ENCODE measurements at places on chromosomes 2 and 18.

- DNase-seq, result no peak
Measured at GRCh38 chr2:215727507-215728503, 285.5 kb downstream of the MREG start.

- no peak for DNase-seq
Measured at GRCh38 chr2:180411661-180412060, 404.6 kb upstream of the CWC22 start.

- no peak for DNase-seq
Measured at GRCh38 chr2:58834404-58834803, 593.3 kb upstream of the FANCL start.

- no peak for DNase-seq
Measured at GRCh38 chr2:162520959-162521358, 177.0 kb downstream of the GCA start.

- no peak for DNase-seq
Measured at GRCh38 chr2:151995161-151995557, 103.7 kb downstream of the CACNB4 start.

DNA sequence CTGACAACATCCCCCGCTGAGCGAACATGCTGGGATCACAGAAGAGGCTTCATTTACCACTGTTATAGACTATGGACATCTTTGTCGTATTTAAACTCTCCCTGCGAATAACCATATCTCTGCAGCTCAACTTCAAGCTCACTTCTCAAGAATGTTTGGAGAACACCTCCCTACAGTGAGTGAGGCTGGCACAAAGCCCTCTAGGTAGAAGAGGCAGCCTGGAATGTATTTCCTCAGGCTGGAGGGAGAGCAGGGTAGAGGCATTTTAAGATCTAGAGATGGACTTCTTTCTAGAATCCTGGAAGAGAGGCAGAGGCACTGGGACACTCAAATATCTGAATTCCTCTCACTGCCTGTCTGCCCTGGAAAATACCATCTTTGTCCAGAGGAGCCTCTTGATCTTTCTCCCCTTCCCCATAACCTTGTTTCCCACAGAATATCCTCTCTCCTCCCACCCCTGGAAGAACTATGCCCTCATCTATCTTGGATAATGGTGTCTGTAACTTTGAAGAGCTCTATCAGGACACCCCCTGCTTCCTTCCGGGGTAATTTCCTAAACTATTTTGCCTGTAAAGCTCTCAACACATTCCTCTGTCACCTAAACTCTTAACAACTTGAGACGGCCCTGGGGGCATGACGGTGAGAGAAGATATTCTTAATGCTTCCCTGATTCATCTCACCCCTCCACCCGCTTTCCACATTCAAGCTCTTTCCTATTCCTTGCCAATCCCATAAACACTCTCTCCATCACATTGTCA lies 2.4 kb upstream of the ANTXR1 start:
- no peak for DNase-seq

- DNase-seq, result no peak
Measured at GRCh38 chr2:42844901-42845821, 52.8 kb upstream of the HAAO start.

- DNase-seq, result no peak
Measured at GRCh38 chr2:20972110-20972509, 71.8 kb downstream of the APOB start.

- no peak for DNase-seq
Measured at GRCh38 chr2:54438271-54438670, 17.9 kb upstream of the SPTBN1 start.

DNA sequence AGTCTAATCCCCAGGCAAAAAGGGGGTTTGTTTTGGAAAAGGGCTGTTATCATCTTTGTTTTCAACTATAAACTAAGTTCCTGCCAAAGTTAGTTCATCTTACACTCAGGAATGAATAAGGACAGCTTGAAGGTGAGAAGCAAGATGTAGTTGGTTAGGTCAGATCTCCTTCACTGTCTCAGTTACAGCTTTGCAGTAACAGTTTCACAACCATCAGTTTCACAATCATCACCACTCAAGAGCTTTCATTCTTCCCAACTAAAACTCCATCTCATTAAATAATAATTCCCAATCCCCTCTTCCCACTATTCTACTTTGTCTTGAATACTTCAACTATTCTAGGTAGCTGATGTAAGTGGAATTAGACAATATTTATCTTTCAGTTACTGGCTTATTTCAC lies 200.9 kb downstream of the NYAP2 start:
- DNase-seq, result no peak

- no peak for DNase-seq
Measured at GRCh38 chr2:43269706-43270105, 43.3 kb upstream of the ZFP36L2 start.

DNA sequence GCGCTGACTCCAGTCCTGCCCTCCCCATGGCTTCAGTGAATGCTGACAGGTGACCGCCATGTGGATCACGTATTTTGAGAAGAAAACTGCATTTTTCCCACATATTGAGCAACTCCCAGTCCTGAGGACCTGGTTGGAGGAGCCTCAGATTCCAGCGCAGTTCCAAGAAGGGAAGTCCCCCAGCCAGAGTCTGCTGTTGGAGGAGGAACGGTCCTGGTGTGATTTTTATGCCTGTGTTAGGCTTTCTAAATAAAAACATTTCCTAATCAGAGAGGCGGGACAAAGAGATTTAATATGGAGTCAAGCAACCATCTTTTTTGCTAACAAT lies 32.3 kb upstream of the COL6A3 start:
- no peak for DNase-seq

GRCh38 chr2:36797324-36798070 lies 101.0 kb downstream of the VIT start:
- no peak for DNase-seq

DNA sequence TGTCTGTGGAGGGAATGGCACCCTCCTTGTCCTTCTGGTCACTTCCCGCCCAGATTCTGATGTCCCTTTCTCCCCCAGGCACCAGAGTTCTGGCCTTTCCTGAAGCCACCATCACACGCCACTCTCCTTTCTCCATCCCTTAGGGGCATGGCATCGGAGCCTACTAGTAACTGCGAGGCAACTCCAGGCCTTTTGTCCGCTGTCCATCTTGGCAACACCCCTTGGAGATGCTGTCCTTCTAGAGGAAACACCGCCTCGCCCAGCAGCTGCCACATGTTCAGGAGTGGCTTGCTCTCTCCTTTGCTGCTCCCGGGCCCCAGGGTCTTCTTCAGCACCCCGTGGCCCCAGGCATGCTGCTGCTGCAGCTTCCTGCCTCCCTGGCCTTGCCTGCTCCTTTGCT lies 267.0 kb downstream of the SRBD1 start:
- no peak for DNase-seq

DNA sequence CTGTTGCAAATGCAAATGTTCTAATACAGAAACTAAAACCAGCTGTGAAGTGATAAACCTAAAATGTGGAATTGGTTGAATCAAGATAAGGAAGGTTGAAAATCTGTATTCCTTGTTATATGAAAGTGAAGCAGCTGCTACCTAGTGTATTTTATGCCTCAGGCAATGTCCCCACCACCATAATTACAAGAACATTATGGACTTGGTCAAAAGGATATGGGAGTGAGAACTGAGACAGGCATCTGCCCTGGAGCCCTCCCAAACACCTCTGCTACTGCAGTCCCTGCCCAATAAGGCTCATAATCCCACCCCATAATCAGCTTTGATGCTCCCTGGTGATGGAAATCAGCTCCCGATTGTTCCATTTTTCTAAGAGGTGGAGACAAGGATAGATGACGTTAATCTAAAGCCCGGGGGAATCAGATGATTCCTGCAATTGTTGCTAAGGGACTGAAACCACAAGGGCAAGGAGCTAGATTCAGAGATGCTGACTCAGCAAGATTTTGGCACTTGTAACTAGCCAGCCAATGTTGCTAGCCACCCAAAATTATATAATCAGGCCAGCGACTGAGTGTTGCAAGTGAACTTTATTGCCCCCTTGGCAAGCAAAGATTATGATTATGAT lies 69.5 kb downstream of the EVA1A start:
- DNase-seq, result no peak

DNA sequence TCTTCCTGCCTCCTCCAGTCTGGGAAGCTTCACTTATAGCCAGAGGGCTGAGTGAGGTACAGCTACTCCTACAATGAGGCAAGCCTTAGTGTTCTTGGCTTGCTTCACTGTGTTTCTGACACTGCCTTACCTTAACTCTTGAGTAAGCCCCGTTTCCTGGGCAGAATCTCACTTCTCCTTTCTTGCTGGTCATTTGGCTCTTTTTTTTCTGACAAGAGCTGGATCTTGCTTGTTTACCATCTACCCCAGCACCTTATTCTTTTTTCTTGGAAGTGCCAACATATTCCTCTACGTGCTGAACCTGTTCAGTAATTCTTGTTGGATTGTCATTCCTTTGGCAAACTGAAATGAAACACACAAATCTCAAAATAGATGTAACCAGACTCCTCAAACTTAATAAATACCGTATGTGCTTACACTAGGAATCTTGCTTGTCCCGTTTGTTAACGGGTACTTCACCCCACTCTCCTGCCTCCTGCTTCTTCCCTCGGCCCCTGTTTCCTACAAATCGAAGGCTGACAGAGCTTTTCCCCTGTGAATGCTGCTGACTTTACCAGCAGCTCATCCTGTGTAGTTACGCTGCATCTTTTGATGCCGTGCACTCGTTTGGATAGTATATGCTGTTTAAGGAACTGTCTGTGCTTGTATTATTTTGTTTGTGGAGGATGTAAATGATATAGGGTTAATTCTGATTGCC lies 132.2 kb downstream of the FMNL2 start:
- DNase-seq, result no peak

DNA sequence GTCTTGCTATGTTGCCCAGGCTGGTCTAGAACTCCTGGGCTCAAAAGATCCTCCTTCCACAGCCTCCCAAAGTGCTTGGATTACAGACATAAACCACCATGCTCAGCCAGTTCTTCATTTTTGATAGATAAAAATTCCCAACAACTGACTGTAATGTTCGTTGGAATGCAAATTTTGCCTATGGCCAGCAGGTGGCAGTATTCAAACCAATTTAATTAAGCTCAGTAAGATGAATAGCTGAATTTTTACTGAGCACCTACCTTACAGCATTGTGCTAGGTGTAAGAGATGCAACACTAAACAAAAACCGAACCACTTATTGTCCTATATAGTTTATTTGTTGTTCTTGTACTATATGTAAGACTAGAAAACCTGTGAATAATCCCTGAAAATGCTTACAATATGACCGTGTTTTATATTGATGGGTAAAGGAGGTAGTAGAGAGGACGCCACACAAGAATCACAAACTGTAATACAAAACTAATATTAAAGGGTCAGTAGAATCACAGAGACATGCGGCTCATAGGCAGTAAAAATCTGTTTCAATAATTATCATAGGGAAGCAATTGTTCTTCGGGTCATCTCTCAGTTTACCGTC lies 8.2 kb upstream of the TMEM182 start:
- DNase-seq, result no peak

GRCh38 chr2:3747032-3747654 lies 43.8 kb downstream of the DCDC2C start:
- DNase-seq, result no peak

DNA sequence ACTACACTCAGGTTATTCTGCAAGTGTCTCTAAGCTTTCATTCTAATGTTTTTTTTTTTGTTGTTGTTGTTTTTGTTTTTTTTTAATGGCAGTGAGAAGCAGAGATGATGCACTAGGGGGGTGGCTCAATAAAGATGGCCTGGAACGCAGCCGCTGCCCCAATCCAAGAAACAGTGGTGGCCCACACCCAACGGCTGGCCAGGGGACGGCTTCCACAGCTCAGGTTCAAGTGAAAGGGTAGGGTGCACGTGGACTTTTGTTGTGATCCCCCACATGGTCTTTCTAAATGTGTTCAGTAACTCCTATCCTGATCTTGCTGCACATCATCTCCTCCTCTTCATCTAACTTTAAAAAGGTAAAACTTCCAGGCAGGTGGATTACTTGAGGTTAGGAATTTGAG lies 190.1 kb downstream of the NDUFA10 start:
- DNase-seq, result no peak

DNA sequence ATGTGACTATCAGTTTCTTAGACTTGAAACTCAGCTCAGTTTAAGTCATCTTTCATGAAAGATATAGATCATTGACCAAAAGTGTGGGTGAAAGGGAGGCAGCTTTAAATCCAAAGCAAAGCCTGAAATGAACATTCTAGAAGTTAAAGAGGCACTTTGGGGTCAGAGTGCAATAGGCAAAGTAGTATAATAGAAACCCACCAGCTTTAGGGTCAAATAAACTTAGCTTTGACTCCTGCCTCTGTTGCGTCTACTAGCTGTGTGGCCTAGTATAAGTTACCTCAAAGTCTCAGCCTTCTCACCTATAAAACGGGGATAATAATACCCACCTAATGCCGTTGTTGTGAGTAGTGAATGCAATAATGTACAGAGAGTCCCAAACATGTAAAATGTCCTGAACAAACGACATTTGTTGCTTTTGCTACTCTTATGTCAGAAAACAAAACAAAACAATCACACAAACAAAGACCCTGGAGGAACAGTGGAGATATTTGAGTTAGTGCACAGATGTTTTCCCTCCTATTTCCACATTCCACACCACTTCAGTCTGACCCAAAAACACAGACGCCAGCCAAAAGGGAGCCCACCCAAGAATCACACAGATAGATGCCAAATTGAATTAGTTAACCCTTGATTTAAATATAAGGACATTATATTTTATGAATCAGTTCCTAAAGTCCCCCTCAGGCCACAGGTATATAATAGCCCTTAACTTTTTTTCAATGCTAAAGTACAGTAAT lies 657.0 kb downstream of the ARHGAP15 start:
- no peak for DNase-seq

GRCh38 chr18:71021030-71021362 lies 732.2 kb downstream of the SOCS6 start:
- DNase-seq, result no peak

DNA sequence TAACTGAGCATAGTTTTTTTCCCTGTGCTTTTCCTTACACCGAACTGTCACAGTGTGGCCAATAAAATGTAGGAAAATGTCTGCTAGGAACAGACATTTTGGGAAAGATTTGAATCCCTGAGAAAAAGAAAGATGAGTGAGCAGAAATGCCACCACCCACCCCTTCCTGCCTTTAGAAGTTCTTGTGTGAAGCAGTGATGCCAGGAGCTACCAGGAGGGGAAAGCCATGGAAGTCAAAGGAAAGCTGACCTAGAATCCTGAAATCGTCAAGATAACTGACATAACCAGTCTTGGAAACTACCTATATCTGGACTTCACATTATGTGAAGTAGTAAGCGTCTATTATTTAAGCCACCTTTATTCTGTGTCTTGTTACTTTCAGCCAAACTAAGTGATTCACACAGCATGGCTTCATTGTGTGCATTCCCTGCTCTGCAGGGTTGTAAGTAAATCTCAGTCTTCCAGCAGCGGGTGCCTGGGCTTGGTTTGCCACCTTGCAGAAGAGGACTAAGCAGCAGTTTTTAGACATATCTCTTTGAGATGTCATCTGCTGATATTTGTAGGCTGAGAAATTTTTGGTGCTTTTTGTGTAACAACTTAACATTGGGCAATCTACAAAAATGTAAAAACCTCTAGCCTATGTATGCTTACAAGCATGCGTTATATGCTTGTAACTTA lies 11.2 kb upstream of the SPRED2 start:
- DNase-seq, result no peak

DNA sequence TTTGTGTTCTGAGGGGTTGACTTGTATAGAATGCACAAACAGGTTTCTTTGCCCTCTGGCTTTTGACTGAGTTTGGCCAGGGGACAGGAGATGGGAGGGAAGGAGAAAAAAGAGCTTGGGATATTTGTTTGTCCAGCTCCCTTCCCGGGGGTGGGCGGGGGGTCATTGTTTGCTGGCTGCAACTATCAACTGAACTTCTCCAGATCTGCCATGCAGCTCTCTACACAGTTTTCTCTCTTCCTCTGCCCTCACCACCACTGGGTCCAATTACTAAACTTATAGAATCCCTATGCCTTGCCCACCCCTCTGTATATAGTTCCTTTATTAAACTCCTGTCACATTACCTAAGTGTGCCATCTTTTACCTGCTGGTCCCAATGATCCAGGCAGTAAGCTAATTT lies 32.8 kb upstream of the CHN1 start:
- no peak for DNase-seq
